Activated CD8-positive, alpha-beta memory T cell treated with anti-CD3 and anti-CD28 coated beads for 48 hours (primary cell): ENCODE measurements at places on chromosomes 6 and 20.

- peak; percentile 18 for DNase-seq
Measured at GRCh38 chr6:33621711-33622388, 728 bp downstream of the ITPR3 start.

DNA sequence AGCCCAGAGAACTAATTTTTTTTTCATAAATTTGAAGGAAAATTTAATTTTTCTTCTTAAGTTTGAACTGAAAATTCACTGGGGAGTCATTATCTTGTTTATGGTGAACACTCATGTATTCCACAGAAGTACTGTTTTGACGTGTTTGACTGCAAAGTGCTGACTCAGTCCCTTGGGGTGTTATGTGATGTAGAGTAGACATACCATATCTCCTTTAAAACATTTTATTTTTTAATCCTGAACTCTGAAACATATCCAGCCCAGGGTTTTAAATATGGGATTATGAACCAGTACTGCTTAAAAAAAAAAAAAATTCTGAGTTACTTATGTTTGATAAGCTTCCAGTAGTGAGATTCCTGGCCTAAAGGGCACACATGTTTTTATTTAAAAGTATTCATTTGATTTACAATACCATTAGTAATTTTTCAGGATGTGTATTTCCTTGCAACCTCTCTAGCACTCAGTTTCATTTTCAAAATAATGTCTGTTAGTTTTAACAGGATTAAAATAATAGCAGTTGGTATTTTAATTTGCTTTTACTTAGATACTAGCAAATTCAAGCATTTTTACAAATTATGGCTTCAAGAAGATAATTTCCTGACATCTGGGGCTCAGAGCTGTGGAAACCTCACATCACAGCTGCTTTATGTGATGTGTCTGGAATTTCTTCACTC is 81.7 kb upstream of the PDE10A start:
- DNase-seq = no peak

DNA sequence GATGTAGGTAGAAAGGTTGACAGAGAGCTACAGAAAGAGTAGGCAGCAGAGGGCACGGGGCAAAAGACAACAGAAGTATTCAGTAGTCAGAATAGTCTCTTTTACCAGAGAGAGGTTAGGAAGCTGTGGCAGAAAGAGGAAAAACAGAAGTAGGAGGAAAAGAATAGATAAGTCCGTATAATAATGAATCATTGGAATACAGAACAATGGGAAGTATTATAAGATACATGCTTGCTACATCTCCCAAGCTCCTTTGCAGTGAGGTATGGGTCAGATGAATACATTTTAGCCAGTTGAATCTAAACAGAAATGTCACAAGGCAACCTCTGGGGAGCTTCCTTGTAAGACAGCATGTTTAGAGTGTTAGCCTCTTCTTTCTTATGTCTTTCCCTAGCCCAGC is 570.5 kb upstream of the CITED2 start:
- no peak for DNase-seq

DNA sequence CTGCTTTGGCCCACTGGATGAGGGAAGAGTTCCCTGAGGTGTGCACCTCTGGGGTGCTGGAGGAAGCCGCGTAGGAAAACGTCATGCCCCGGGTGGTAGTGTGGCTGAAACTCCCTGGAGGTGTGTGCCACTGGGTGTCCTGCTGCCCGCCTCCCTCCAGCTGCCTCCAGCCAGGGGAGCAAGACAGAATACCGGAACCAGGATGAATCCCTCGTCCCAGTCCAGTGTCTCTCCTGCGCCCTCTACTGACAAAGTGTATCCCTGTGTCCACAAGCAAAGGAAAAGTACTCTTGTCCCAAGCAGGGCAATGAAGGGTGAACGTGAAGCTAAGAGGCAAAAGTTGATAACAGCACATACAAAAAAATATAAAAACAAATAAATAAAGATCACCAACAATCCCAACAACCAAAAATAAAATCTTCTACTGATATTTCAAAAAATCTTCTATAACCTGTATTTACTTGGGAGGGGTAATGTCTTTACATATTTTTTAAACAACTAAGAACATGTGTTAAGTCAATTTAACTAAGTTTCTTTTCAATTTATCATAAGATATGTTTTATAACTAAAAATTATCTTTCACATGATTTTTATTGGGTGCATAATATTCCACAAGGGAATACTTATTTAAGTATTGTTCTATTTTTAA is 437.6 kb downstream of the MAFB start:
- no peak for DNase-seq

GRCh38 chr20:63027922-63028389 is 21.2 kb upstream of the BHLHE23 start:
- no peak for DNase-seq

DNA sequence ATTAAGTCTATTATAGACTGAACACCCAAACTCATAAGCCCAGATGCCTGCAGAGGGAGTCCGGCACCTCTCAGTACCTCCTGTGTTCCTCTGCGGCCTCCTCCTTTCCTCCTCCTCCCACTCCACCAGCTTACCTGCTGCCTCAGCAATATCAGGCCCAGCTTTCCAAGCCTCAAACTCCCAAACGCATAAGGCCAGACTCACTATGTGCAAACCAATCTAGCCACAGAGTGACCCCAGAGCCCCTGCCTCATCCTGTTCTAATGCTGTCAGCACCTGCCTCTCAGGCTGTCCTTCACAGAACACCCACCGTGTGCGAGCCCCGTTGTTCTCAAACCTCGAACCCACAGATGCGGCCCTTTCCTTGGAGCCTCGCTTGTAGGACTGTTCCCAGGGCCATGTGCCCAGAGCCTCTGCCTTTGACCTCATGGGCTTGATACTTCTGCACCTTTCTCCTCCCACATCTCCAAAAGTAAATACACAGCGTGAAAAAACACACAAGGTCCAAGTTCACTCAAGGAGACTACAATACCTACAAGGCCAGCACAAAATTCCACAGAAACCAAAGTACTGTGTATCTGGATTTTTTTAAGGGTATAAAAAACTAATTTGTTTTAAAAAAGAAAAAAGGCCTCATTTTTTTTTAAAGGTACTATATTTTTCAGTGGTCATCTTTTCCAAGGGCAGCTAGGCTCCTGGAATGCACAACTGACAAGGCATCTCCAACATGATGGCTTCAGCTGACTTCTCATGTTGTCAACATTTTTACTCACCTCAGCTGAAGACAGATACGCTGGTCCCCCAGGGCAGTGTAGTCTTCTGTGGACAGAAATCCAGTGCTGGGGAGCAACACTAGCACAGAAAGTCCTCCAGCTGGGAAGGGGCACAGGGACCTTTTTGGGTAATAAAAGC is 52.3 kb downstream of the ABHD12 start:
- DNase-seq = no peak
